Right lung (tissue), 10 donors: ENCODE measurements at places on chromosomes 2 and 18. TPM values are rescaled to one million over a fixed set of nuclear protein-coding genes. Genes with fewer than 3 reads are reported as not detected.

DNA sequence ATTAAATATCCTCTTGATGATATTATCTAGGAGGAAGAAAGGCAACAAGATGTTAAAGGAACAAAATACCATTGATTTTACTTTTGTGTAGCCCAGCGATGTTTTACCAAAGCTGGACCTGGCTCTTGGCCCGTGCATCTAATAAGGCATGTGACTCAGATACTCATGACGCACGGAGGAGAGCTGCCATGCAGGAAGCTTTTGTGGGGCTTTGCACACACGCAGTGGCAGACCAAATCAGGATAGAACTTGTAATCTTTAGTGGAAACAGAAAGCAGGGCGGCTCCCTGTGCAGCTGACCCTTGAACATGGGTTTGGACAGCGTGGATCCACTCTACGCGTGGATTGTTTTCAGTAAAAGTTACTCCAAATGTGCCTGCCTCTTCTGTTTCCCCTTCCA is 190.0 kb downstream of the NAPG start:
- DNase-seq = no peak

DNA sequence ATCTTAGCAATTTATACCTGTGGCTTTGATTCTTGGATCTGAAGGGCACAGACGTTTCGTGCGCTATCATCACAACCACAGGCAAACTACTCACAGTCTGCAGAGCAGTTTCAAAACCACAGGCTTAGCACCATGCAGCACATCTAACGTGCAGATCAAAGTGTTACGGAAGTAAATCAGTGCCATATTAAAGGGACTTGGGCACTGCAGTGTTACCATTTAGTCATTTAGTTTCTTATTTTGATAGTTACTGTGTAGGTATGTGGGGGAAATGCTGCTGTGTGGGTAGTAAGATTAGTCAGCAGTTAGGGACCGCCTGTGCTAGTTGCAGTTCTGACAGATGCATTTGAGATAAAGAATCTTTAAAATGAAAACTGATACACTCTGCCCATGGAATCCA is 384.0 kb downstream of the NBAS start:
- DNase-seq = no peak

DNA sequence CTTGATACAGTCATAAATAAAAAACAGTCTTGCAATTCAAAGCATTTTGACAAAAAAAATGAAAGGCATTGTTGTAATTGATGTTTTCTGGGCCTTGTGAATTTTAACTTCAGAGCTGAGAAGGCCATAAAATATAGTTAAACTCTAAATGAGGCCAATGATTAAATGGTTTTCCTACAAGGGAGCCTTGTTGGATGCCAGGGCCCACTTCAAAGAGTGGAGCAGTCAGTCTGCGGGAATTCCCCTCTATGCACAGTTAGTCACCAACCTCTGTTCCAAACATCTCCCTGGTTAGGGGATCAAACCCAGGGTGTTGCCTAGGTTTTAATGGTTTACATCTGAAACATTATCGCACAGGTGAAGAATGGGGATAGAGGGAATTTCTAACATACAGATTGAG is 143.4 kb downstream of the NCKAP5 start:
- no peak for DNase-seq

DNA sequence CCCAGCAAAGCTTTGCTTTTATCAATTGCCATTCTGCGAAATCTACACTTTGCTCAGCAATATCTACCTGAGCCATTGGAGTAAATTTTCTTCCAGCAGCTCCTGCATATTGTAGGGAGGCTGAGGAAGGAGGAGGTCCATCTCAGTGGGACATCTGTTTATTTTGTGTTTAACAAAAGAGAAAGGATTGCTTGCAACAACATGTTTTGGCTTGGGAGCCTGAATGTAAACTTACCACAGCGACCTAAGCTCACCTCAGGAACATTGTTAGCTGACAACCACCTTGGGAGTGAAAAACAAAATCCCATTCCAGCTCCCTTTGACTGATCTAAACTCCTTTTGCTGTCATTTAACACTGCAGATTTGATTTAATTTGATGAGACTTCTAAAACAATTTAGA is 356.1 kb downstream of the SS18 start:
- no peak for DNase-seq

DNA sequence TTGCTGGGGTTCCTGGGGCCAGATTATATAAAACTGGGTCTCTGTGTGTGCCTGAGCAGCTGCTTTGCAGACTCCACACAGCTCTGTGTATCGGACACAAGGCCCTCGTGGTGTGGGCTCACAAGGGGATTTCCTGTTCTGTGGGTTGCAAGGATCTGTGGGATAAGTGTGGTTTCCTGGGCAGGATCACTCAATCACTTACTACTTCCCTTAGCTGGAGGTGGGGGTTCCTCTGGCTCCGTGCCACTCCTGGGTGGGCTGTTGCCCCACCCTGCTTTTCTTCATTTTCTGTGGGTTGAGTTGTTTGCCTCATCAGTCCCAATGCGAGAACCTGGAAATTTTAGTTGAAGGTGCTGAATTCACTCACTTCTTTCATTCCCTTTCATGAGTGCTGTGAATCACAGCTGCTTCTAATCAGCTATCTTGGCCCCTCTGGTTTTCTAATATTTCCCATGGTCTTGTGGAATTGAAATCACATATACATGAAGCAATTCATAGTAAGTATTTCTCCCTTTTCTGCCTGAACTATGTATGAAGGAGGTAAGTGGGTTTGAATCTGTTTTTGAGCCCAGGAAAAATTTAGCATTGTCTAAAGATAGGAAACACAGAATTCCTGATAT is 196.3 kb downstream of the DCDC2C start:
- DNase-seq = no peak

DNA sequence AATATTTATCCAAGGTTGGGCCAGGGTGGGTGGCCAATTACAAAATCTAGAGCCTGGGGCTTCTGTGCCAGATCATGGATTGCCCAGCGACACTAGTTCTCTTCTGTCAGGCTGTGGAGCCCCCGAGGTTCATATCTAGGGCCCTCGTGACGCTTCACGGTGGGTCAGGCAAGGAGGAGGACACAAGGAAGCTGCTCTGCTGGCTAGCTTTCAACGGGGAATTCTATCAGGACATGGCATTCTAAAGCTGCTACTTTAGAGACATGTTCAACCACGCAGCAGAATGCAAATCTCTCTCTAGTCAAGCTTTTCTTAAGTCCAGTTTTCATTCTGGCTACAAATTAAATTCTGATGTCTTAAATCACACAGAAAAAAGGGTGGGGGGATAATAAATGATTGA is 180.2 kb downstream of the THADA start:
- no peak for DNase-seq

Gene RMC1
- 24.6 TPM for polyA plus RNA-seq

Gene UGT1A10
- polyA plus RNA-seq = not detected

Gene ADGRF3
- 1.9 TPM for polyA plus RNA-seq

Gene ZNF804A
- 0.05 TPM for polyA plus RNA-seq

Gene TGIF1
- polyA plus RNA-seq = 65.0 TPM
